ENCODE measurements at places on chromosomes 3 and 15.
A peak's percentile ranks its signal among the peaks of the same experiment; 100 is the strongest.

DNA sequence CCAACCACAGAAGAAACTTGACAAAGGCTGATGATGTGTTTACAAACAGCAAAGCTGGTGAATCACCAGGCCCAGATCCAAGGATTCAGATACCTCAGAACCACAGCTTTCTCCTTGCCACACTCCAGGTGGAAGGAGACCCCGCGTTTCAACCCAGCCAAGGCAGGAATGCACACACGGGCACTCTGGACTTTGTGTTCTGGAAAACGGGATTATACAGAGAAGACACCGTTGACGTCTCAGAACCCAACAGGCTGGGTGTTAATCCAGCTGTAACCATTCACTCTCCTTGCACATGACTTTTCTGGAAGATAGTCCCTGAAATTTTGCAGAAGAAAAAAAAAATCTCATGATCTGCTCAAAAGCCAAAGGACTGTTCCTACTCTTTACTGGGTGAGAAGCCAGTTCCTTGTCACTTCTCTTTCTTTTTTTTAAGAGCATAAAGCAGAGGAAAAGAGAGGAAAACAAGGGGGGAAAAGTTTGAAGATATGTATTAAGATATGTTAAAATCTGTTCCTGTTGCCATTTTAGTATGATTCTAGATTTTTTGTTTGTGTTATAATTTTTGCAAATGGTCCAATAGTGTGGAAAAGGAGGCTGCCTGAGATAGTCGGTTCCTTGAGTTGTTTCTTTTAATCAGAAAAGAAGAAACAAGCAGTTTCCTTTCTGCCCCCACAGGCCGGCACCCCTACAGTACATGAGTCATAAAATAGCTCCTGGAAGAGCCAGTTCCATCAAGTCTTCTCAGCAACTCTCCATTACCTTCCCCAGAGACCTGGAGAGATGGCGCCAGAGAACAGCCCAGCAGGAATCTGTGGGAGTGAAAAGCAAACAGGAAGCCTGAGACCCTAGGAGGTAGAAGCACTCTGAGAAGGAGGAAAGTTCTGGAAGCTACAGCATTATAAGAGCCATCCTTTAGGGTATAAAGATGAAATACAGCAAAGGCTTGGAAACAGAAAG lies 73.1 kb downstream of the RORA start:
- DNase-seq, result no peak

DNA sequence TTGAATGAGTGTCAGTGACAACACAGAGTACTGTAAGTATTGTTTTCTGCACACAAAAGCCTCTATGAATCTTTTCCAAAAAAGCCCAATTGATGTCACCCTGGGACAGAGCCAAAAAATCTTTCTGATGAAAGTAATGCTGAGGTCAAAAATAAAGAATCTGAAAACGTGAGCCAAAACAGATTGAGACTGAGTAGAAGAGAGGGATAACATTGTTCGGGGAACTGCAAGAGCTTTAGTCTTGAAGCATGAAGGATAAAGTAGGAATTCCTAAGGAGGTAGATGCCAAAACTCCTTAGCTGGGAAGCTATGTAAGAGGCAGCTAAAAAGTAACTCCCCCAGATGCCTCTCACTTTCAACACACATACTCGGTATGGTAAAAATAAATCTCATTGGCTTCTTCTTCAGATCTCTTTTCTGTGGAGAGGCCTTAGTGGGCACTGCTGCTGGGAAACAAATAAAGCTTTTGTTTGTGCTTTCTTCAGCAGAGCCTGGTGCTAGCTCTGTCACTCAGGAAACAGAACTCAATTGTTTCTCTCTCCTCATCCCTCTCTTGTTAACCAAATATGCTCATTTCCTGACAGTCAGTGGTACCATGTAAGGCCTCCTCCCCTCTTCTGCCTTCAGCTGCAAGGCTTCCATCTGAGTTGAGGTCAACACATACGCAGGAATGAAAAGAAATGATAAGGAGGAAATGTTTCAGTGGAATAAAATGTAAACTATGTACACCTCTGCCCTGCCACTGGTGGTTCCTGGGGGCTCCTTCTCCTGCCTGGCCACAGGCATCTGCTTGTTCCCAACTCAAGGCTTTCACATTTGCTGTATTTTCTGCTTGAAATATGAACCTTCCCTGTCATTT lies 58.1 kb downstream of the CD200 start:
- DNase-seq, result no peak

DNA sequence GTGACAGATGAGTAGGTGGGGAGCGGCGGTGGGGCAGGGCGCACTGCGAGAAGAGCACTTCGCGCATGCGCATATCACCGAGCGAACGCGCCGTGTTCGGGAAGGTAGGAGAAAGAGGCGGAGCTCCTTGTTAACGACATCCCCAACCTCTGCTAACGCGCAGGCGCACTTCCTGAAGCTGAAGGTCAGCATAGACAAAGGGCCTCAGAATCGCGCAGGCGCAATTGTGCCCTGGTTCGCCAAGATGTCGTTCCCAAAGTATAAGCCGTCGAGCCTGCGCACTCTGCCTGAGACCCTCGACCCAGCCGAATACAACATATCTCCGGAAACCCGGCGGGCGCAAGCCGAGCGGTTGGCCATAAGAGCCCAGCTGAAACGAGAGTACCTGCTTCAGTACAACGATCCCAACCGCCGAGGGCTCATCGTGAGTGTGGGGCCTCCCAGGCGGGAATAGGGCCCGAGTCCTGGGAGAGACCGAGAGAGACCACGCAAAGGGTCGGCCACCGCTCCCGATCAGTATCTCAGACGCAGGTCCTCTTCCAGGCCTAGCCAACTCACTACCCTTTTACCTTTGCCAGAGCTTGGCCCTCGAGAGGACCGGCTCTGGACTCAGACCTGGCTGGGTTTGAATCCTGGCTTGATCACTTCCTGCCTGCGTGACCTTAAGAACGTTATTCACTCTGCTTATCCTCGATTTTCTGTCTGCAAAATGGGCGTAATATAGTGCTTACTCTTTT lies at the start of gene NDUFB4:
Gene NDUFB4, plus strand, starts transcription at position 221 of the 737 bp plus-strand sequence. Its CDS starts 24 bp downstream, at position 245.
- peak; percentile 94 for DNase-seq

DNA sequence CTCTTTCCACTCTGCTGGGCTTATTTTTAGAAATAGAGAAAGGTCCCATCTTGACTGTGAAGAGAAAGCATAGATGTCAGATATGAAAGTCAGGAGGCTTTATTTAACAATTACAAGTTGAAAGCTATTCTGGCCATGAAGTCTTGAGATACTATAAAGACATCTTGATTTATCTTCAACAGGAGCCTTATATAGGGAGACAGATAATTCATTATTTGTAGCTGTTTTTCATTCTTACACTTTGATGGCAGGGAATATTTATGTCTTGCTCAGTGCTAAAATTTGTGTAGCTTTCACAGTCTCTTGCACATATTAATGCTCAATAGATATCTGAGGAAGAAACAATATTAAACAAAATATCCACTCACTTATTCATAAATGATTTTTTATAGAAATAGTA lies 248.8 kb downstream of the C3orf38 start:
- no peak for DNase-seq

DNA sequence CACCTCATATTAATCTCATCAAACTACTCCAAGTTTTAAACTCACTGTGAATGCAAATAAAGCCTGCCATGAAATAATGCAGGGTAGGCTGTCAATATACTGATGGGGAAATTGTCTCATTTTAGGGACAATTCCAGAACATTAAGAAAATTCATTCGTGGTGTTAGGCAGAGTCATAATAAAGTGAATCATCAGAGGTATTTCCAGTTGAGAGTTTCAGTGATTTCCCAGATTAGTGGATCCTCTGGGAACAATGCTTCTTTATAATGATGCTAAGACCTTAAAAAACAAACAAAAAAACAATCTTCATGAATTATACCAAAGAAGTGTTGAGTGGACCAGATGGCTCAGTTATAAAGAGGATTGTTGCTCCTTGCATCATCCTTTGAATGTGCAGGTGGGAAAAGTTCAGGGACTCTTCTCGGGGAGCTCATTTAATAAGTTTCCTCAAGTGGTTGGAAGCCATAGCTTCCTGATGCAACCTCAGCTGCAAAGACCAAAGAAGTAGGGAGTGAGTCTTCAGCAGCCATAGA lies 360.9 kb upstream of the TRIM42 start:
- DNase-seq, result no peak

DNA sequence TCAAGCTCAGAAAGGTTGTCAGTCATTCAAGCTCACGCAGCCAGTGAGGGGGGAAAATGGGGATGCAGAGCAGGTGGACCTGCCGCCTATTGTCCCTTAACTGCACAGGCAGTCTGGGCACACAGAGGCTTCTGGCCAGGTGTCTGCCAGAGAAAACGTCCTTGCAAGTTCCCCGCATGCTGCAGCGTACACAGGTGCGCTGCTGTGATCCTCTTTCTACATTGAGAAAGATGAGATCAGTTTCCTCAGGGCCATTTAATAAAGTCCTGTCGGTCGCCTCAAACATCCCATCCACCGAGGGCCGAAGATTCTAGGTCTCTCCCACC lies 445 bp upstream of the TSEN2 start:
- no peak for DNase-seq

- DNase-seq, result no peak
Observed at GRCh38 chr3:66428733-66429132, 72.1 kb downstream of the LRIG1 start.

DNA sequence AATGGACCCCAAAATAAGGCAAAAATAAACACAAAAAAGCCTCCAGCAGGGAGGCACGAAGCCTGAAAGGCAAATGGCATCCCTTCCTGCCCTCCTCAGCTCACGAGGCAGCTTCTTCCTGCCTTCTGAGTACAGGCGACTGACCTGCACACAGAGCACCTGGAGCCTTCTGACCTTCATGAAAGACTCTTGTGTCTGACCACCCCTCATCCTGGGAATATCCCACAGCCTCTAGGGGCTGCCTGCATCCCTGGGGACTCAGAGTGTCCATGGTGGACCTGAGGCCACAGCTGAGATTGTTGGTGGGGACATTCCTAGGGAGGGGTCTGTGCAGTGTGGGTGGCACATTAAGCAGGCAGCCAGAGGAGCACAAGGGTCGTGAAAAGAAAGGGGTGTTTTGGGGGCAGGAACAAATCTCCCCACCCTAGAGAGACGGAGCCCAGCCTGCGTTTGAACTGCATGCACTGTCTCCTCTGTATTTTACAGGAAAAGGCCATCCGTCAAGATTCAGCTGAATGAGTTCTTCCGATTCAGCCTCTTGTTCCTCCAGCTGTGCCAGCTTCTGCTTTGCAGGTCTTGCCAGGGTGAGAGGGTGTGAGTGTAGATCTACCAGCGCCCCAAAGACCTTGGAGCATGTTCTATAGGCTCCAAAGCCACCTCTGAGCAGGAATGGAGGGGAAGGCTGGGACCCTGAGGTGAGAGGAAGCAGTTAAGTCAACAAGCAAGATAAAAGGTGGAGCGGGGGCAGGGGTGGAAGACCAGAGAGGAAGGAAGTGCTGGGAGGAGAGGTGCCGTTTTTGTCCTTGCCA lies 80.4 kb upstream of the MEF2A start:
- no peak for DNase-seq

DNA sequence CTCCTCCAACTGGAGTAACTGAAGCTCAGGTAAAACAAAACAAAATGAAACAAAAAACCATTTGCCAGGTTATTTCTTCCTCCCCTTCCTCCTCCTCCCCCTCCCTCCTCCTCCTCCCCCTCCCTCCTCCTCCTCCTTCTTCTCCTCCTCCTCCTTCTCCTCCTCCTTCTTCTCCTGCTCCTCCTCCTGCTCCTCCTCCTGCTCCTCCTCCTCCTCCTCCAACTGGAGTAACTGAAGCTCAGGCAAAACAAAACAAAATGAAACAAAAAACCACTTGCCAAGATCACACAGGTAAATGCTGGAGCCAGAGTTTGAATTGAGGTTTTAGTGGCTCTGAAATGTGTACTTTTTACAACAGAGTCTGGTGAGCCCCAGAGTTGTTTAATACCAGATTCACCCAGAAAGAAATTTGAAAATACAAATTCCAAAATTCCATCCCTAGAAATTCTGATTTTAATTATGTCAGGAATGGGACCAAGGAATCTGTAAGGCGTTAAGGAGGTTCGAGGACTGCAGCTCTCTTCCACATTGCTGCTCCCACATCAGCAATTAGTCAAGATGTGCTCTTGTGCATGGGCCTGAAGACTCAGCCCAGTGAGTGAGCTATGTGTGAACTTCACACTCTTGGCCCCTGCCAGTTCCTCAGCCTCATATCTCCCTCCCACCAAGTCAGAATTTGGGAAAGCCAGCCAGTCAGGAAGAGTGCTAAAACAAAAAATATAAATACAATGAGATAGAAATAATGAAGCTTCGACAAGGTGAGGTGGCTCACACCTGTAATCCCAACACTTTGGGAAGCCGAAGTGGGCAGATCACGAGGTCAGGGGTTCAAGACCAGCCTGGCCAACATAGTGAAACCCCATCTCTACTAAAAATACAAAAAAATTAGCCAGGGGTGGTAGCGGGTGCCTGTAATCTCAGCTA lies 31.6 kb upstream of the ZNF770 start:
- DNase-seq, result no peak

- DNase-seq, result no peak
Observed at GRCh38 chr3:33791477-33792166, 6.8 kb upstream of the PDCD6IP start.

DNA sequence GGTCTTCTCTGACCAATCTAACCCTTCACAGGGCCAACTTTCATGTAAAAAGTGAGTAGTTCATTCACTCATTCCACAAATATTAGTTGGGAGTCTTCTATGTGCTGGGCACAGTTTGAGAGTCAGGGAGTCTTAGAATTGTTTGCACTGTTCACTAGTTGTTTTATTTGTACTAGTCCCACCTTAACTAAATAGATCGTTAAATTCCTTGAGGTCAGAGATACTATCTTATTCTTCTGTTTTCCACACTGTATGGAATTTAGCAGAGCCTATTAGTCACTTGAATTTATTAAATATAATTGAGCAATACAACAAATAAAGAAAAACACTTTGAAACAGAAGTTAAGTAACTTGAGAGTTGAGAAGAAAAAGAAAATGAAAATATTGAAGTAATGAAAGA lies 40.8 kb upstream of the SPTSSB start:
- no peak for DNase-seq

- DNase-seq, result no peak
Observed at GRCh38 chr3:42081838-42082473, 9.2 kb upstream of the TRAK1 start.

- no peak for DNase-seq
Observed at GRCh38 chr15:40235201-40235885, 3.5 kb upstream of the PAK6 start.

DNA sequence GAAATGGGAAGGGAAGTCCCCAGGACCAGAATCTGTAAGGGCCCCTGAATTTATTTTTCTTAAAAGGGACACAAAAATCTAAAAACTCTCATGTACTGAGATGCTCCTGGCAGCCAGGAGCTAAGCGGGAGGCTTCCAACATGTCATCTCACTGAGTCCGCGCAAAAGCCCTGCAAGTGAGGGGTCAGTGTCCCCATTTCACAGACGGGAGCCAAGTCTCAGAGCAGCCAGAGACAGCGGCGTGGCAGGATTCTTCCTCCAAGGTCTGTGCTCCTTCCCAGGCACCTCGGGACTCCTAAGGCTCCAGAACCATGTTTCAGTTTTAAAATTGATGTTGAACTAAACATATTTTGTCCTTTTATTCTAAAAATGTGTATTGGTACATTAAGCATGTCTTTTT lies 114.8 kb downstream of the ADCY5 start:
- DNase-seq, result no peak

DNA sequence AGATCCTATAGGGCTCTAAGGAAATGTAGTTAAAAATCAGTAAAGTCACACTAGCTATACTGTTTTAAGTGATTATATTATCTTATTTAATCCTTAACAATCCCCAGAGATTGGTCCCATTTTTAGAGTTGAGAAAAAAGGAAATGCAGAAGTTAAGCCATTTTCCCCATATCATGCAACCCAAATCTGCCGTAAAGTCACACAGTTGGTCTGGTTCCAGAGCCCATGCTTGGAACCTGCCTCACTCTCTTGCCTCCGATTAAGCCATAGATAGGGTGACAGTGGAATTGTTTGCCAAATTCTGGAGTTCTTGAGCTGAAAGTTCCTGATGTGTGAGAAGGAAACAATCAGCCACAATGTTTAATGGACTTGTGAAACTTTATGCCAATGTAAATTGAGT lies 2.3 kb upstream of the P2RY13 start:
- no peak for DNase-seq

Measured in stimulated activated CD4-positive, alpha-beta T cell treated with anti-CD3 and anti-CD28 coated beads, Interleukin-15, amount 100 ng/mL, for 48 hours (primary cell).